T-helper 2 cell (primary cell): ENCODE measurements at places on chromosomes 7 and 10.

DNA sequence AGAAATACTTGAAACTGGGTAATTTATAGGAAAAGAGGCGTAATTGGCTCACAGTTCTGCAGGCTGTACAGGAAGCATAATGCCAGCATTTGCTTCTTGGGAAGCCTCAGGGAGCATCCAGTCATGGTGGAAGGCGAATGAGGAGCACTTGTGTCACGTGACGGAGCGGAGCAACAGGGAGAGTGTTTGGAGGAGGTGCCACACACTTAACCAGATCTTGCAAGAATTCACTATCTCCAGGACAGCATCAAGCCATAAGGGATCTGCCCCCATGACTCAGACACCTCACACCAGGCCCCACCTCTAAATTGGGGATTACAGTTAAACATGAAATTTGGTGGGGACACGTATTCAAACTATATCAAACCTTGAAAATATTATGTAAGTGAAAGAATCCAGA lies 89.3 kb downstream of the WIPF3 start:
- DNase-seq, result no peak

- DNase-seq, result no peak
These were observed 174.6 kb upstream of the PLPP4 start for GRCh38 chr10:120282421-120282820.

GRCh38 chr10:103678178-103678526 lies 177.2 kb downstream of the SH3PXD2A start:
- peak; percentile 78 for DNase-seq

GRCh38 chr10:96072674-96073073 lies 29.3 kb downstream of the CCNJ start:
- no peak for DNase-seq

- no peak for DNase-seq
These were observed 100.4 kb downstream of the ARID5B start for GRCh38 chr10:62001898-62002297.

- no peak for DNase-seq
These were observed 900 bp upstream of the MICALL2 start for GRCh38 chr7:1459920-1460820.

- DNase-seq, result no peak
These were observed 34.3 kb upstream of the EXOC6 start for GRCh38 chr10:92813979-92814378.

DNA sequence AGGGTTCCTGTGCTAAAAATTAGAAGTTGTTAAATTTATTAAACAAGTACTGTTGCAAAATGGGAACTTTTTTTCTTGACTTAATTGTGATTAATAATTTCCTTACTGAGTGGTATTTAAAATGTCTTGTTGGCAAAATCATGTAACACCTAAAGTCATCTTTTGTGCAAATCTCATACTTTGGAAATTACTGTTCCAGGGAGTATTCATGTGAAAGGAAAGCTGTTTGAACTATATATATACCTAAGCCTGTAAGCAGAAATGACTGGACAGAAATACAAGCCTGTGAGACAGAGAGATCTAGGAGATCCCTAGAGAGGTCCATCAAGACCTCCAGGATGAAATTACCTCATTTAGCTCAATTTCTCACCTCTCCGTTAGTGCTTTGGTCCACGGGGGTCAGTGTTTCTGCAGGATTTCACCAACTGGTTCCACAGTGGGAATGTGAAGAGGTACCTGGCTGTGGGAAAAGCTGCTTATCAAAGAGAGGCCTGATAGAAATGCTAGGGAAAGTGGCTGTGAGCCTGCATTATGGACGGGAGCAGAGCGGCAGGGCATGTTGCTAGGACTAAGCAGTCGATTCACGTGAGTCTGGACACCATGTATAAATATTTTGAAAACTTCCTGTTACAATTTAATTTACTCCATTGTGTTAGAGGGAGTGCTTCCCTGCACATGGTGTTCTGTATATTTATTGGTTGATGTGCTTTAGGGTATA lies 7.9 kb downstream of the LUC7L2 start:
- DNase-seq, result no peak
